ENCODE measurements at places on chromosomes 4 and X. TPM values are rescaled to one million over a fixed set of nuclear protein-coding genes. Genes with fewer than 3 reads are reported as not detected.

SORBS2 gene
- total RNA-seq: 0.30 TPM

CENPE gene
- total RNA-seq: 7.5 TPM

ETDB gene
- not detected for total RNA-seq

JADE1 gene
- 19.0 TPM for total RNA-seq

ENPEP gene
- 0.07 TPM for total RNA-seq

KCND1 gene
- total RNA-seq: 1.4 TPM

SPARCL1 gene
- total RNA-seq: not detected

GRID2 gene
- not detected for total RNA-seq

ATOH1 gene
- not detected for total RNA-seq

SPANXD gene
- not detected for total RNA-seq

MSX1 gene
- total RNA-seq: 11.8 TPM

DGKQ gene
- 5.2 TPM for total RNA-seq

PARM1 gene
- 0.72 TPM for total RNA-seq

TEC gene
- total RNA-seq: 2.2 TPM

GPAT3 gene
- 41.4 TPM for total RNA-seq

GPRASP1 gene
- 0.32 TPM for total RNA-seq

SSX2 gene
- not detected for total RNA-seq

SYP gene
- 3.5 TPM for total RNA-seq

UGT8 gene
- 0.17 TPM for total RNA-seq

NXF2 gene
- total RNA-seq: not detected

TKTL2 gene
- not detected for total RNA-seq

TMPRSS11B gene
- not detected for total RNA-seq

RAB40AL gene
- total RNA-seq: 0.24 TPM

DMRTC1B gene
- not detected for total RNA-seq

IL2RG gene
- total RNA-seq: not detected

ATXN3L gene
- total RNA-seq: not detected

GDPD2 gene
- 0.06 TPM for total RNA-seq

ARHGEF6 gene
- total RNA-seq: 0.13 TPM

MAGEB6B gene
- not detected for total RNA-seq

CT45A3 gene
- total RNA-seq: 0.16 TPM

FAM184B gene
- 0.05 TPM for total RNA-seq

Data from A549 treated with CORT108297 at 1 μM for 4 hours (cell line).